Activated T-helper 2 cell treated with anti-CD3 and anti-CD28 coated beads, Interferon-gamma antibody, Interleukin-2, Interleukin-4, amounts not matched to agents 10 μg/mL and 5 μg/mL and 100 μg/mL, durations not matched to agents 14 hours and 24 hours and 36 hours (primary cell): ENCODE measurements at places on chromosomes 12 and 14. TPM values are rescaled to one million over a fixed set of nuclear protein-coding genes. Genes with fewer than 3 reads are reported as not detected.

- H3K4me1 ChIP-seq: no peaks in the 10 kb centered on the region
- DNase-seq: no peak
- H3K4me3 ChIP-seq: no peak overlapping the region
- no peaks in the 10 kb centered on the region for H3K36me3 ChIP-seq
- H3K27me3 ChIP-seq: peaks cover 12% of the 10 kb centered on the region
These were observed 116.4 kb downstream of the EML1 start for GRCh38 chr14:99909513-99910064.

Gene FAM181A
- not detected in 2 replicates for total RNA-seq

Gene SLC35F4
- not detected in 2 replicates for total RNA-seq

- no peak for DNase-seq
- peak within 1 kb of the TSS; percentile 85 for H3K4me3 ChIP-seq
- peaks cover 20% of the 10 kb centered on the region for H3K4me1 ChIP-seq
- H3K27ac ChIP-seq: peak within 1 kb of the TSS; percentile 80
- H3K27me3 ChIP-seq: peaks cover 46% of the 10 kb centered on the region
These were observed at the start of gene P3H3 for GRCh38 chr12:6827982-6828780. Gene P3H3 (plus strand): TSS chr12:6828407. CDS start chr12:6828441, 34 bp downstream.

Gene SH2B3
- 48.3 and 50.9 TPM in 2 replicates for total RNA-seq

GRCh38 chr12:28552251-28552970 is 362.2 kb downstream of the CCDC91 start:
- DNase-seq: no peak
- peaks cover 1% of the 10 kb centered on the region for H3K27me3 ChIP-seq
- peaks cover 6% of the 10 kb centered on the region for H3K4me1 ChIP-seq
- H3K36me3 ChIP-seq: no peaks in the 10 kb centered on the region

Gene TOX4
- 68.1 and 70.1 TPM in 2 replicates for total RNA-seq

Gene MIPOL1
- not detected in 2 replicates for total RNA-seq

DNA sequence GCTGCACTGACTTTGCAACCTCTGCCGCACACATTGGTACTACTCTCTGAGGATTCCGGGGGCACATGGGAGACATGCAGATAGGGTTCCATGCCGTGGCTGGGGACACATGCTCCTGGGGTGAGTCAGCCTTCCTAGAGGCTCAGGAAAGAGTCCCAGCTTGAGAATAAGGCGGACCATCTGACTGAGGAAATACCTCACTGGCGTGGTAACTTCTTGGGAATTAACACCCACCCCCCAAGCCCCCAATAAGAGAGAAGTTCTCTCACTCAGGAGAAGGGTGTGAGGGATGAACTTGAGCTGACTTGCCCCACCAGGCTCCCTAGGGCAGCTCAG is 23.2 kb downstream of the PLXNC1 start:
- no peak overlapping the region for H3K27ac ChIP-seq
- peaks cover 58% of the 10 kb centered on the region for H3K4me1 ChIP-seq
- H3K4me3 ChIP-seq: no peak overlapping the region
- H3K27me3 ChIP-seq: peaks cover 3% of the 10 kb centered on the region
- peaks cover 22% of the 10 kb centered on the region for H3K36me3 ChIP-seq

GRCh38 chr12:7460375-7461259 is 16.7 kb upstream of the CD163L1 start:
- DNase-seq: peak; percentile 31
- peaks cover 2% of the 10 kb centered on the region for H3K27me3 ChIP-seq
- no peak overlapping the region for H3K27ac ChIP-seq
- H3K36me3 ChIP-seq: no peaks in the 10 kb centered on the region

GRCh38 chr14:93183596-93184317 is 940 bp downstream of the MOAP1 start:
- H3K4me1 ChIP-seq: peaks cover 28% of the 10 kb centered on the region
- H3K27me3 ChIP-seq: no peaks in the 10 kb centered on the region
- peaks cover 31% of the 10 kb centered on the region for H3K36me3 ChIP-seq
- DNase-seq: no peak
- H3K4me3 ChIP-seq: peak overlapping the region; percentile 82

- peaks cover 14% of the 10 kb centered on the region for H3K4me1 ChIP-seq
- no peak for DNase-seq
- H3K4me3 ChIP-seq: no peak overlapping the region
- H3K36me3 ChIP-seq: no peaks in the 10 kb centered on the region
- peak overlapping the region; percentile 59 for H3K27ac ChIP-seq
These were observed 131.8 kb upstream of the EEA1 start for GRCh38 chr12:93060666-93061472.

GRCh38 chr12:122614839-122615238 is 87.8 kb downstream of the KNTC1 start:
- H3K4me1 ChIP-seq: no peaks in the 10 kb centered on the region
- H3K36me3 ChIP-seq: peaks cover 74% of the 10 kb centered on the region
- H3K4me3 ChIP-seq: no peak overlapping the region
- DNase-seq: no peak

- H3K4me3 ChIP-seq: no peak overlapping the region
- no peaks in the 10 kb centered on the region for H3K4me1 ChIP-seq
- H3K27me3 ChIP-seq: no peaks in the 10 kb centered on the region
- no peaks in the 10 kb centered on the region for H3K36me3 ChIP-seq
- H3K27ac ChIP-seq: no peak overlapping the region
These were observed 149.0 kb downstream of the NAV3 start for GRCh38 chr12:77979597-77980250.

GRCh38 chr12:54006559-54007220 is 2.1 kb upstream of the HOXC8 start:
- H3K36me3 ChIP-seq: no peaks in the 10 kb centered on the region
- no peak for DNase-seq
- peaks cover 92% of the 10 kb centered on the region for H3K27me3 ChIP-seq
- no peak overlapping the region for H3K27ac ChIP-seq
- H3K4me1 ChIP-seq: peaks cover 20% of the 10 kb centered on the region

Gene TAS2R50
- total RNA-seq: 1.0 and 1.1 TPM in 2 replicates

- H3K4me3 ChIP-seq: no peak overlapping the region
- H3K36me3 ChIP-seq: no peaks in the 10 kb centered on the region
- no peaks in the 10 kb centered on the region for H3K4me1 ChIP-seq
- no peak overlapping the region for H3K27ac ChIP-seq
- DNase-seq: no peak
These were observed 63.5 kb upstream of the MYF6 start for GRCh38 chr12:80643961-80644360.

- peaks cover 36% of the 10 kb centered on the region for H3K4me1 ChIP-seq
- no peak overlapping the region for H3K27ac ChIP-seq
- H3K4me3 ChIP-seq: no peak overlapping the region
These were observed 63.4 kb upstream of the FUT8 start for GRCh38 chr14:65349100-65349499.

- peaks cover 54% of the 10 kb centered on the region for H3K27me3 ChIP-seq
- no peak overlapping the region for H3K27ac ChIP-seq
- no peaks in the 10 kb centered on the region for H3K36me3 ChIP-seq
- peaks cover 11% of the 10 kb centered on the region for H3K4me1 ChIP-seq
- no peak for DNase-seq
These were observed 1.1 kb upstream of the NFATC4 start for GRCh38 chr14:24366721-24367513.

DNA sequence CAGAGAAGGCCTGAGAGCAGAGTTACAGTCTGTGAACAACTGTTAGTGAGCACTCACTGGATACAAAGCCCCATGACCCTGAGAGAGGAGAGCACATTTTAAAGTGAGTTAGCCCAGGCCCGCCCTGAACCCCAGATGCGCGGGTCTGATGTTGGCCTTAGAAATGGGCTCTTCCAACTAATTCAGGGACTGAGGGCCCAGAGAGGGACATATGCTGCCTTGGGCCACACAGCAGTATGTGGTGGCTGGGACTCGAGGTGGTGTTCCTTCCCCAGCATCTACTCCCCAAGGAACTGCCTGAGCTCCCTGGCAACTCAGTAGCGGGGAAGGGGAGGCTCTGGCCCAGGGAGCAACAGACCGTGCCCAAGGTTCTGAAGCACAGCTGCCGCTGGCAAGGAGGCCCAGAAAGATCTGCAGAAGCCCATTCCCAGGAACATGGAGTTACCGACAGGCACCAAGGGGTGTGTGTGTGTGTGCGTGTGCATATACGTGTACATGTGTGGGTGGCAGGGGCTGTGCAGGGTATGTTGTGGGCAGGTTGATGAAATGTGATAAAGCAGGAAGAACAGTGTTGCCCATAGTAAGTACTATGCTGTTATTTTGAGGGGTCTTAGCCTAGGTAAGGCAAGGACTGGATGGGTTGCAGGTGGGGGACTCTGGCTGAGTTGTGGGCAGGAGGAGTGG is 40.5 kb downstream of the KRT80 start:
- no peak overlapping the region for H3K4me3 ChIP-seq
- no peaks in the 10 kb centered on the region for H3K36me3 ChIP-seq
- peaks cover 6% of the 10 kb centered on the region for H3K27me3 ChIP-seq

- no peak overlapping the region for H3K27ac ChIP-seq
- H3K36me3 ChIP-seq: no peaks in the 10 kb centered on the region
- H3K4me3 ChIP-seq: no peak overlapping the region
These were observed 203.1 kb upstream of the CNOT2 start for GRCh38 chr12:70040141-70040540.

DNA sequence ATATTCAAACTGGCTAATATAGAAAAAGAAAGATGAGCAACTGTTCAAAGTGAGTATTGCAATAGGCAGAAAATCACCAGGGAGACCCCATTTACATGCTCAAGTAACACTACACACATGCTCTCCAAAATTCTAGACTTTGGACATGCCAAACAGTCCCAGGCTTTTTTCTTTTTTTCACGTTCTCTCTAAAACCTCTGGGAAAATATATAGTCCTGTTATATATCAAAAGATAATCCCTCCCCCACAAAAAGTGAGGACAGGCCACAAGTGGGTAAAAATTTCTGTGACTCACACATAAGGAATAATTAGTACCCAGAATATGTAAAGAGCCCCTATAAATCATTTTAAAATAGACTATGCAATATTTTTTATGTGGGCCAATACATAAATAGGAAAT is 55.2 kb downstream of the EFCAB11 start:
- no peak for DNase-seq
- H3K27me3 ChIP-seq: peaks cover 10% of the 10 kb centered on the region
- no peaks in the 10 kb centered on the region for H3K36me3 ChIP-seq
- no peak overlapping the region for H3K27ac ChIP-seq
- H3K4me3 ChIP-seq: no peak overlapping the region
- H3K4me1 ChIP-seq: peaks cover 11% of the 10 kb centered on the region

DNA sequence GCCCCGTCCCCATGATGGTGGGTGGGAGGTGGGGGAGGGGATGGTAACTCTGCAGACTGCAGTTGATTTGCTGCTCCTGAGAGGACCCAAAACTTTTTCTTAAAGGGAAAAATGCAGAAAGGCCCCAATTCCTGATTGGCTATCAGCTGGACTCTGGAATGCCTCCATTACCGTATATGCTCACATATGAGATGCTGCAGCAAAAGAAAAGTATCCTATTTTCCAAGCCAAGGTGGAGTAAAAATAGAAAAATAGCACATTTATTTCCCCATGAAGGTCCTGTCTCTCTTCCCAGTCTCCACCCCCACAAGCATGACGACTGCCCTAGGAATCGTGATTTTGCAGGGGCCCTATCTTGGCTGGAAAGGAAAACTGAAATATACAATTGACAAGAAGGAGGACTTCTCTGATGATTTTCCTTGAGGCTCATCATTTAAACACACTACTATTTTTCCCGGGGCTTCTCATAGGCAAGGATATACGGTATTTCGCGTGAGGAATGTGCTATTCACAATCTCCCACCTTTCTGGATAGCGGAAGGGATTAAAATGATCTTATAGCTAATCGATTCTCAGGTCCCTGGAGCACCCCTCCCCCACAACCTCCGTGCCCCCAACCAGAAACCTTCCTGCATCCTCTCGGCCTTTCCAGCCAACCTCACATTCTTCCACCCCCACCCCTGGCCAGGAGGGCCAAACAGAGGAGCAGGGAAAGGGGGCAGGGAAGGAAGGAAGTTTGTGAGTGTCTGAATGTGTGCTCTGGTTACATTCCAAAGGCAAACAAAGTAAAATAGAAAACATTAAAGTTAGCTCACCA is 138.9 kb upstream of the CCND2 start:
- H3K4me3 ChIP-seq: no peak overlapping the region
- no peak for DNase-seq
- no peak overlapping the region for H3K27ac ChIP-seq
- no peaks in the 10 kb centered on the region for H3K27me3 ChIP-seq
- H3K4me1 ChIP-seq: peaks cover 45% of the 10 kb centered on the region

GRCh38 chr14:93113678-93114067 is 2.1 kb downstream of the ITPK1 start:
- no peaks in the 10 kb centered on the region for H3K36me3 ChIP-seq
- peak overlapping the region; percentile 88 for H3K27ac ChIP-seq
- H3K4me3 ChIP-seq: peak overlapping the region; percentile 89
- no peaks in the 10 kb centered on the region for H3K27me3 ChIP-seq

DNA sequence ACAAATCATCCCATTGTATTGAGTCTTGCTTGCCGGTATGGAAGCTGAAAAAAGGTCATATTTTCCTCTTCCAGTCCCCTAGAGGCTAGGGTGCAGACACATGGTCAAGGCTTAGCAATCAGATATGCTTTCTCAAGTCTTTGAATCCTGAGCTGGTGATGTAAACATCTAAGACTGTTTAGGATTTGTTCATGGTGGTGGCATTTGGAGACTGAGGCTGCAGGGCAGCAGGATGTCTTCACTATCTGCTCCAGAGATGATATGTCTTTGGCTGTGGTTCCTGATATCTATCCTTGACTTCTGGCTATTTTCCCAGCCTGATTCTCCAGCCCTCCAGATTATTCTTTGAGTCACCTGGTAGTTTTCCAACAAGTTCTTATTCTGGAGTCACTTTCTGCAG is 50.5 kb upstream of the DACT1 start:
- H3K4me3 ChIP-seq: no peak overlapping the region
- DNase-seq: no peak
- H3K4me1 ChIP-seq: peaks cover 2% of the 10 kb centered on the region
- no peak overlapping the region for H3K27ac ChIP-seq
- H3K27me3 ChIP-seq: no peaks in the 10 kb centered on the region

DNA sequence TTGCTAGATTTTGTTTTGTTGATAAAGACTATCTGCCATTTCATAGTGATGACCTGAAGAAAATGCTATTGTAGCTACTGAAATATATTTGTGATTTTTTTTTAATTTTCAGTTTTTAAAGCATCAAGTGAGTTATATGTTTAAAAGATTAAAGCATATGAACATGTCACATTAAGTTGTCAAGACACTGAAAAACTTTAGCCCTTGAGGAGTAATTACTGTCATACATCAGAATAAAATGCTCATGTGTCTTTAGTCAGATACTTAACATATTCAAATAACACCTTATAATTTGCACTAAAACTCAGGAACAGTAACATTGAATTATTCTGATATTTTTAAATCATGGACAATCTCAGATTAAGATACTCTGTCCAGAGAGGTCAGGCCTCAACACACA is 108.1 kb upstream of the ATXN7L3B start:
- no peak for DNase-seq
- H3K27ac ChIP-seq: no peak overlapping the region
- no peak overlapping the region for H3K4me3 ChIP-seq
- no peaks in the 10 kb centered on the region for H3K36me3 ChIP-seq
- no peaks in the 10 kb centered on the region for H3K27me3 ChIP-seq

DNA sequence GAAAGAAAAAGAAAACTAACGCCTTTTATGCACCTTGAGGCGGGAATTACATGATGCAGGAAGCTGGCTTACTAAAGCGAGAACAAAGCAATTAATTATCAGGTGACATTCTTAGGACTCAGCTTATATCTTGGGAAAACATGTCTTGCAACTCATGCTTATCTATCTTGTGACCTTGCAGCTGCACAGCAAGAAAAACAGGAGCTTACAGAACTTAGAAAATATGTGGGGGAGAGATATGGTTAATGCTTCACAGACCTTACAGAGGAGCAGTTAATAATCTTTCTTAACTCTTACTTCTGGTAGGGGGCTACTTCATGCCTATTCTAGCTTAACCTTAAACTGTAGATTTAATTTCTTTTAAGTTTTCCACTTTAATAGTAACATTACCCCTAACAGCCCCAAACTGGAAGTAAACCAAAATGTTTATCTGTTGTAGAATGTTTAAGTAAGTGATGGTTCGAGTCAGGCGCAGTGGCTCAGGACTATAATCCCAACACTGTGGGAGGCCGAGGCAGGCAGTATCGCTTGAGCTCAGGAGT is 13.2 kb upstream of the OR11G2 start:
- H3K4me1 ChIP-seq: no peaks in the 10 kb centered on the region
- no peaks in the 10 kb centered on the region for H3K27me3 ChIP-seq
- no peaks in the 10 kb centered on the region for H3K36me3 ChIP-seq
- no peak overlapping the region for H3K4me3 ChIP-seq
- H3K27ac ChIP-seq: no peak overlapping the region
- no peak for DNase-seq
